Astrocyte of the spinal cord (primary cell): ENCODE measurements at places on chromosomes 16 and 17.

DNA sequence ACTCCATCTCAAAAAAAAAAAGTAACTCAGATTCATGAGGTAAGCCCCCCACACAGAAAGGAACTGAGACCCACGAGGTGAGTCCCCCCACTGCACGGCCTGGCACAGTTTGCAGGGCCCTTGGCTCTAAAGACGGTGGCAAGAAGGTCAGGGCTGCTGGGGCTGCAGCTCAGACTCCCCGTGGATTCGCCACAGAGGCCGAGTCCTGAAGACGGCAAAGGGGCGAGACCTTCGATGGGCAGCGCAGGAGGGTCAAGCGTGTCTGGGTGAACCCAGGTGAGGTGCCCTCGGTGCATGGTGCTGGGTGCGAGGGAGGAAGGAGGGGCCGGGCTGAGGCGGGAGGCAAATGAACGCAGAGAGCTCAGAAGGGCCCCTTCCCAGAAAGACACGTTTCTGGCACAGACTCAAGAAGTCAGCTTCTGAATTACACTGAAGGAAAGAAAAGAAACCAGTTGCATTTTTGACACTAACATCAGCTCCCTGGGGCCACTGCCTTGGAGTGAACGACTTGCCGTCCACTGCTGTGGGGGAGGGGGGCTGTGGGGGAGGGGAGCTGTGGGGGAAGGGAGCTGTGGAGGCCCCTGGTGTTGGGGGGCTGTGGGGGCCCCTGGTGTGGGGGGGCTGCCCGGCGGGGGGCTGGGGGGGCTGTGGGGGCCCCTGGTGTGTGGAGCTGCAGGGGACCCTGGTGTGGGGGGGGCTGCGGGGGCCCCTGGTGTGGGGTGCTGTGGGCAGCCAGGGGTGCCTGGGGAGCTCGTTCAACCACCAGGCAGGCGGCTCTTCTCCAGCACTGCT, 69.8 kb upstream of the METRNL start:
- DNase-seq: no peak

- no peak for DNase-seq
Measured at GRCh38 chr17:2909175-2909845, 113.1 kb downstream of the RAP1GAP2 start.

- no peak for DNase-seq
Measured at GRCh38 chr16:17231972-17232371, 238.8 kb downstream of the XYLT1 start.

DNA sequence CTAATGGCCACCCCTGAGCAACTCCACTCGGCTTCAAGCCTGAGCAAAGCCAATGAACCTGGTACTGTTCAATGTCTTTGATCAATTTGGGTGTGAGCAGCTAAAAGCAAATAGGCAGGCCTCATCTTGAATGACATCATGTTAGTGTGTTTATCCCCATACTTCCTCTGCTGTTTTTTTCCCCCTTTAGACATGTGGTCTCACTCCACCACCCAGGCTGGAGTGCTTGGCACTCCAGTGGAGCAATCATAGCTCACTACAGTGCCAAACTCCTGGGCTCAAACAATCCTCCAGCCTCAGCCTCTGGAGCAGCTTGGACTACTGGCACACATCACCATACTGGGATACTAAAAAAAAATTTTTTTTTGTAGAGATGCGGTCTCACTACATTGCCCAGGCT, 75.4 kb downstream of the ARHGAP17 start:
- DNase-seq: no peak

- no peak for DNase-seq
Measured at GRCh38 chr17:73971127-73971526, 232.4 kb upstream of the RPL38 start.
